ENCODE measurements at places on chromosomes 4 and X.
A peak's percentile ranks its signal among the peaks of the same experiment; 100 is the strongest.

DNA sequence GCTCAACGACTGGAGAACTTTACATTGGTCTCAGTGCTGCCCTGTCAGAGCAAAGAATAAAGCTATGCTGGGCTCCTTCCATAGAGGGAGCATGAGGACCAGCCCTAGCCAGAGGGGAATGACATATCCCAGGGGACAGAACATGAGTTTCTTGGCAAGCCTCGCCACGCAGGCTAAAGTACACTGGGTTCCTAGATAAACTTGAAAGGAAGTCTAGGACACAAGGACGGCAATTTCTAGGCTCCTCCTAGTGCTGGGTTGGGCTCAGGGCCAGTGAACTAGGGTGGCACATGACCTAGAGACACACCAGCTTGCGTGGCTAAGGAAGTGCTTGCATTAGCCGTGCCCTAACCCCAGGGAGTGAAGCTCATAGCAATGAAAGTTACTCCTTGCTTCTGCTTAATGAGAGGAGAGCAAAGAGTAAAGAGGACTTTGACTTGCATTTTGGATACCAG, 141.0 kb downstream of the MAB21L2 start:
- no peak for DNase-seq

GRCh38 chr4:19348746-19349145, 903.0 kb upstream of the SLIT2 start:
- no peak for DNase-seq

DNA sequence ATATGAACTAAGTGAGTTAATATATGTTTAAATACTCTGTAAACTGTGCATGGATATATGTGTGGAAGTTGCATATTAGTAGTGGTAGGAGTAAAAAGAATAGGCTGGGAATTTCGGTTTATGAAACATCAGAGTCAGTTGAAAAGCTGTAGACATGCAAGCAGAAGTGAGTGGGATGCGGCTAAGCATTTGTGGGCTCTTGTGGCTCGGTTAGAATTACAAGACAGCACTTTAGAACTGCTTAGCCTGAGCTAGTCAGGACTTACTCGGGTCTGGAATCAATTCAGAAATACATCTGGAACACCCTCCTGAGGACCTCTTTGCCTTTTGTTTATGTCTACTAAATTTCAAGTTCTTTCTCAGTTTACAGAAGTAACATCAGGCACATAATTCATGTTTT, 93.6 kb downstream of the AFF2 start:
- DNase-seq = no peak

DNA sequence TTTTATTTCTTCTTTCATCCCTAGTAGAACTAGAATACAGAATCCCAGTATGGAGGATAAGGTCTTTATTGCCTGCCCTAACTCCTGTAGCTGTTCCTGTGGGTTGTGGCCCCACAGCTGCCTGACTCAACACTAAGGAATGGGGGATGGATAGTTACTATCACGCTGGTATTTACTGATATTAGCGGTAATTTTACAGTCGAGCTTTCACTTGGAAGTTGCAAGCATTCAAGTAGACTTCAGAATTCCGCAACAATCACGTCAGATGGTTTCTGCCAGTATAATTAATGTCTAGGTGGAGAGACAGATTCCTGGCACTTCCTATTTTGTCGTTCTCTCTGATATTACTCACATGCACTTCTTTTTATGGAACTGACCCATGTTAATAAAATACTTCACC, 489.8 kb downstream of the PABPC4L start:
- no peak for DNase-seq

DNA sequence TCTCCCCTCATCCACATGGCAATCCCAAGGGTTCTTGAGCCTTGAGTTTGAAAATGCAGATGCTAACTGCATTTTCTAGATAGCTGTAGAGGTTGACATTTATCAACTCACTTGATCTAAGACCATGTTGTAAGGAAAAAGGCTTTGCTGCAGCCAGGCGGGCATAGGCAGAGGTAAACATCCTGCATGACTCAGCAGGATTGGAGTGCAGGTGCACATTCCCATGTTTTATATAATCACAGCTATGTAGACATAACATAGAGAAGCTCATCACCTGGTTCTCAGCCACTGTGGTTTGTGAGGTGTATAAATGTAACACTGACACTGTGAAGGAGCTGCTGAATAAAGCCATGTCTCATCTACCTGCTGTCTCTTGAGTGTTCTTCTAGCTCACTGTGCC, 62.3 kb upstream of the PDE5A start:
- DNase-seq = no peak

DNA sequence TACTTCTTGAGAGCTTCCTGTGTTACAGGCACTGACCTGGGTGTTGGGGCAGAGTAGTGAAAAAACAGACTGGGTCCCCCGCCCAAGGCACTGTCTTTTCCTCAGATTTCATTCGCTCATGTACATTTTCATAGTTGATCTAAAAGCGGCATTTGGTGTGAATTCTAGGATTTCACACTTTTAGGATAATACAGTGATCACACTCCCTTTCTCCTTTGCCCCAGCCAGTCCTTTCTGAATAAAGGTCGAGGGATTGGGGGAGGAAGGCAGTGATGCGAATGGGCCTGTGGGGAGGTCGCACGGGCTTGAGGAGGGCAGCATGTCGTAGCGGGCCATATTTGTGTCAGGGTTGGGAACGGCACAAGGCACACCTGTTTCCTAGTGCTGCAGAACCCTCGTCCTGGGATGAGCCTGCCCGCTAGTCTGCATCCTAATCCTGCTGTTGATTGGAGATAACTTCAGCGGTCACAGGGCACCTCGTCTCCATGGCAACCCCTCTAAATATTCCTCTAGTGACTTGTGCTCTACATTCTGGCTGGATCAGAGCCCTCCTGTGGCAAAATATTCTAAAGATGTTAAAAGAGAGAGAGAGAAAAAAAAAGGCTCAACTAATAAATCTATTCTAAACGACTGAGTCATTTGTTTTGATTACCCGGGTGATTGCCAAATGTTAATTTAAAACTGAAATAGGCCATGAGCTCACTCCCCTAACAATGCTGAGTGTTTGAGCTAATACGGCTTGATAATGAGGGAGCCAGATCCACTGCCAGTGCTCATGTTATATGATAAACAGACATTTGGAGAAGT, 21.8 kb downstream of the FHL1 start:
- DNase-seq = peak; percentile 44

- DNase-seq = no peak
These were observed 6.1 kb upstream of the USP11 start for GRCh38 chrX:47226531-47227333.

GRCh38 chrX:11105080-11105479, 6.1 kb upstream of the HCCS start:
- DNase-seq = no peak

DNA sequence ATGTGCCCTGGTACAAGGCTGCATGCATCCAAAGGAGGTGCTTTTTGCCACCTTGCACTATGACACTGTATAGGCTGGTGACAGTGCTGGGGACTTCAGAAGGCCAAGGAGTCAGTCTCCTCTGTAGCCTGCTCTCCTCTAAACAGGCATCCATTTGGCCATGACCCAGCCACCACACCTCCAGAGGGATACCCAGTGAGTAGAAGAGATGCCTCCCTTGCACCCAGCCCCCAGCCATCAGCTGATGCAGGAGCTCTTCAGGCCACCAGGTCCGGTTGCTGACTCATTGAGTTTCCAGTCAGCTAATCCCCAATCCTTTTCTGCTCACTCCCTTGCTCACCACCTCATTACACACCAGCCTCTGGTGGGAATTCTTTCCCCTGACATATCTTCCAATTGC, 99.8 kb downstream of the PJA1 start:
- DNase-seq = no peak

DNA sequence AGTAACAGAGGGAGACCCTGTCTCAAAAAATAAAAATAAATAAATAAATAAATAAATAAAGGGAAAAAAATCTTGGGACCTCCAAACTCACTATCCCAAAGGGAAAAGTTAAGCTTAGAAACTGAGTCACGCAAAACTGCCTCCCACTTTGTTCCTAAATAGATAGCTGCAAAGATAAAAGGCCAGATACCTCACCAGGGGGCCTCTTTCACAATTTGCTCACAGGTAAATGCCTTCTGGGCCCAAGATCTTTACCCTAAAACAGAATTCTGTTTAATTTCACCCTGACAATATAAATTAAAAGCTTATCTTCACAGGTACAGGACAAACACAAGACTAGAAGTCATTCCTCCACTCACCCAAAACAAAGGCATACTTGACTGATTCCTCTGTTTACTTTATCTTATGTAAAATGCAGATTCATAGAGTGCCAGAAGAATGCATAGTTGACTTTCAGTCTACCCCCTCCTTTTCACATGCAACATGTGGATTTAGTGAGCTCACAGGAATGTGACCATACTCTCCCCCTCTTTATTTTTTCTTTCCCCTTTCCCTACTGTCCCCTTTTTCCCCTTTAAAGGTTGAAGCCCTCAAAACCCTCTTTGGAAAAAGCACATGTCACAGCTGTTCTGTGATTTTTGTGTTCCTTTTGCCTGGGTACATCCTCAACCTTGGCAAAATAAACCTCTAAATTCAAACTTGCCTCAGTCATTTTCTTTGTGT, 23.4 kb downstream of the ELF2 start:
- DNase-seq = no peak

DNA sequence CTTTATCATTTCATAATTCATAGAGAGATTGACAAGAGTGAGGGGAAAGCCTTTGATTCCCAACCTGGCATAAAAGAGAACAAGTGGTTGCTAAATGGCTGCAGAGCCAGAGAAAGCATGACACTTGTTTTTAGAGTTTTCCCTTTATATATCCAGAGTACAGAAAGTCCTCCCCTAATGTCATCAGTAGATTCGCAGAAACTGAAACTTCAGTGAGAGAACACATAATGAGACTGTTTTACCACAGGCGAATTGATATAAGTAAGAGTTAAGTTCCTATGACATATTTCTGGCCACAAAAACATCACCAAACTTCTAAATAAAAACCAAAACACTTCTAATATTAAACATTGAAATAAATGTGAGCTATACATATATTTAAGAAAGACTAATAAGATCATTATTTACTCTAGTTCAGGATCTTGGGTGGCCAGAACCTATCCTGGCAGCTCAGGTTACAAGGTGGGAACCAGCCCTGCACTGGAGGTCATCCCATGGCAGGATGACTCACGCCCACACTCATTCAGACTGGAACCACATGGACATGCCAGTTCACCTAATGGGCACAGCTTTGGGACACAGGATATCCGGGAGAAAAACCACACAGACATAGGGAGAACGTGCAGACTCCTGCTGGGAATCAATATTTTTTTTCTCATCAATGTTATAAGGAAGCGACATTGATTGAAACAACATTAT, 35.5 kb downstream of the NWD2 start:
- no peak for DNase-seq

GRCh38 chr4:56410247-56411062, 23.2 kb upstream of the AASDH start:
- peak; percentile 76 for DNase-seq

- DNase-seq = no peak
These were observed 14.8 kb upstream of the TBC1D14 start for GRCh38 chr4:6894528-6895498.

- no peak for DNase-seq
These were observed 45.6 kb downstream of the BBS12 start for GRCh38 chr4:122777846-122778673.

DNA sequence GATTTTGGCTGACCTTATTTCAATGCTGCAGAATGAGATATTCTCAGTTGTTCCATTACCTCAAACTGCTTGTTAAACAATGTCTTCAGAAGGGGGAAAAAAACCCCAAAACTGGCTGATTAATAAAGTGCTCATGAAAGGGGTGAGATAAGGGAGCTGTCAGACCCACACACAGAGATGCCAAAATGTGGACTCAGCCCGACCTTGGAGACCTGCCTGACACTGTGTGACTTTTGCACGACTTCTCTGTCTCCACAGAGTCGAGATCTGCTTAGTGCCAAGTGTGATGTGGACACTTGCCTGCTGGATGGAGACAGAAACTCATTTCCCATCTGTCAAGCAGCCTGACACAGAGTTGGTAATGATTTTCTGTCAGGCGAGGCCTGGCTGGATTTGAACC, 31.5 kb downstream of the REELD1 start:
- DNase-seq = no peak

DNA sequence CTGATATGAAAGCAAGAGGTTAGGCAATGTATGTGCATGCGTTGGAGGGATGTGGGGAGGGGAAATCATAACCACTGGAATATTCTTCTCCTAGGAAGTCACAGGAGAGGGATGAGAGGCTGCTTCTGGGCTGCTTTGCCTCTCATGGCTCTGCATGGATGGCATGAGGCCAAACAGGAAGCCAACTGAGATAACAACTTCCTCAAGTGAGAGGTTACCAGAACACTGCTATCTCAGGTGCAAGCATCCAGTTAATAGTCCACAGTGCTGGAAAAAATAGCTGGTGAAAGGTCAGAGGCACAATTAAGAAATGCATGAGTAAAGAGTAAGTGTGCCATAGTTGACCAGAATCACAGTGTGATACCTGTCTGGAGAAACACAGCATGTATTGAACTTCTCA, 113.3 kb downstream of the ELOVL6 start:
- DNase-seq = no peak

DNA sequence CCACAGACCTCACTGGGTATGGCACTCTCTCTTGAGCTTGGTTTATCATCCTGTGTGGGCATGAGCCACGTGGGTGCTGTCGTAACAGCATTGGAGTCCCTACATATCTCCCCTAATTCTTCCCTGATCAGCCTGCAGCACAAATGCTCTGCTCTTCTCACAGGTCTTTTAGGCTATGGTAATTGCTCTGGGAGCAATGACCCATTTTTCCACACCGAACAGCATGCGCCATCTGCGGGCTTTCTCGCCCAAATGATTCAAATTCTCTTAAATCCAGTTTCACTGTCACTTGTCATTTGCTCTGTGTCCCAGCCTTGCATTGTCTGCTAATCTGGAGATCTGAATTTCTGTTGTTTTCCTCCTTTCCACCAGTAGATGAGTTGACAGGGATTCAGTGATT, 48.9 kb upstream of the GATB start:
- no peak for DNase-seq

GRCh38 chr4:15868826-15869413, 69.6 kb downstream of the FGFBP1 start:
- no peak for DNase-seq

- no peak for DNase-seq
These were observed 36.6 kb upstream of the GPR78 start for GRCh38 chr4:8543623-8544022.

- DNase-seq = no peak
These were observed 1.4 kb upstream of the ZFX start for GRCh38 chrX:24148121-24148520.

- DNase-seq = no peak
These were observed 86.5 kb upstream of the EGFL6 start for GRCh38 chrX:13482746-13483541.

DNA sequence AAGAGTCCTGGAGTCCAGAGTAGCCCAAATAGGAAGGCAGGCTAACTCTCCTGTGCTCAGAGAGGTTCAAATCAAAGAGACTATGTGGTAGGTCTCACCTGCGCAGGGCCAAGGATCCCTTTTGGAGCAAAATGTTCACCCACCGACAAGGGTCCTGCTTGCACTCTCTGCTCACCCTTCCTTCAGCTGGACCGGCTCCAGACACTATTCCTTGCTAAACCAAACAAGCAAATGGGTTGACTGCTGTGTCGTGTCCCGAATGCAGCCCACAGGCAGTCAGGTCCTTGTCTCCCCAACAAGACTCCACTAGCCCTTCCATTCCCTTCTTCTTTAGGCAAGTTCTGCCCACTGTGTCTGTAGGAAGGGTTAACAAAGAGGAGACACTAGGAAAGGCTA, 760 bp downstream of the TRMT2B start:
- DNase-seq = no peak

All from NCI-H1105 (cell line).